ENCODE measurements at places on chromosomes 16 and 17.

GRCh38 chr16:84787263-84787622 is 32.5 kb upstream of the CRISPLD2 start:
- no peak for DNase-seq

DNA sequence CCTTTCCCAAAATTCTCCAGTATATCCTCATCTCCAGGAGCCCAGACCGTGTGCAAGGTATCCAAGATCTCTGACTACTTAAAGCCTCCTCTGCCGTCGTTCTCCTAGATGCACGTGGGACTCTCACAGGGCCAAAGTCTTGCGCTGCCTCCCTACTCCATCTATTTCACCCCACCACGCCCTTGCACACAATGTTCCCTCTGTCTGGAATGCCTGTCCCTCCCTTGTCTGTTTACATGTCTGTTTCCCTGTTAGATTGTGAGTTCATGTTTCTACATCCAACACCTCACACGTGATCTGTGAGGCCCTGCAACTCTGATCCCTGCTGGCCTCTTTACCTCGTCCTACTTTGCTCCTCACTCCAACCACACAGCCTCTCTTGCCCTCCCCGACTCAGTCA is 4.9 kb upstream of the FZD2 start:
- no peak for DNase-seq

DNA sequence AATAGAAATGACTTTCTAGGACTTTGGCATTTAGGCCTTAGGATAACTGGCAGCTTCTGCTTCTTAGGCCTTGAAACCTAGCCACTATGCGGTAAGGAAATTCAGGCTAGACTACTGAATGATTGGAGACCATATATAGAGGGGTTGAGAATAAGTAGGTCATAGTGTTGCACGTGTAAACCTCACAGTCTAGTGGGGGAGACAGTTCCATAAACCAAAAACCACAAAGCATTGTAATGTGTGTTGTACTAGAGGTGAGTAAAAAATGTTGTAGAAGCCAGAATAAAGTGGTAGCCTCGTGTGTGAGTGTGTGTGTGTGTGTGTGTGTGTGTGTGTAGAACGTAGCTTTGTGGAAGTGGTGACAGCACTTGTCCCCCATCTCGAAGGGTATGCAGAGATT is 188.5 kb downstream of the MAP2K6 start:
- no peak for DNase-seq

- DNase-seq, result peak; percentile 20
These were observed 63.6 kb downstream of the TNFRSF13B start for GRCh38 chr17:16908273-16908672.

DNA sequence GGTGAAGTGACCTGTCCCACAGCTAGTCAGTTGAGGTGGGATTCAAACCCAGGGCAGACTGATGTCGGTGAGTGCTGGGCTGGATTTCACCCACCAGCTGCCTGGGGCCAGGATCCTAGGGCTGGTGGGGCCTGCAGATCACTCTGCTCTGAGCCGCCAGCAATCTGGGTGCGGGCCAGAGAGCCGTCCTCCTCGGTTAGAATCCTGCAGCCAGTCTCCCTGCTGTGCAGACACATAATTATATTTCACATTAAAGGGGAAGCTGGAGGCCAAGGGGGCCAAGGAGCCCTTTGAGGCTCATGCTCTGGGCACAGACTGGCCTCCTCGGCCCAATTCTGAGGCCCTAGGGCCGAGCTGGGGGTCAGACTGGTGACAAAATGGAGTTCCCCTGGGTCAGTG is 996 bp upstream of the KCNJ12 start:
- no peak for DNase-seq

DNA sequence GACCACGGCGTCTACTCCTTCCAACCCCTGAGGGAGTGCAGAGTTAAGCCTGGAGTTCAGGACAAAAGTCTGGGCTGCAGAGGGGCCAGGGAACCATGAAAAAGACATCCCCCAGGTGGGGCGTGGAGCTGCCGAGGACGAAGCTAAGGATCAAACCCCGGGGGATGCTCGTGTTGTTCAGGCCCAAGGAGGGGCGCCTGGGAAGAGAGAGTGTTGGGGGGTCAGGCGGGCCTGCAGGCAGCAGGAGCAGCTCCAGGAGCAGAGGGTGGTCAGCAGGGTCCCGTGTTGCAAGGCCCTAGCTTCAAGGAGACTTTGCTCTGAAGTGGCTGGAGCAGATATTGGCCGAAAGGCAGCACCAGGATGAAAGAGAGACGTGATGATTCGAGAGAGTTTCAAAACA is 26.7 kb downstream of the NECAB2 start:
- DNase-seq, result no peak

DNA sequence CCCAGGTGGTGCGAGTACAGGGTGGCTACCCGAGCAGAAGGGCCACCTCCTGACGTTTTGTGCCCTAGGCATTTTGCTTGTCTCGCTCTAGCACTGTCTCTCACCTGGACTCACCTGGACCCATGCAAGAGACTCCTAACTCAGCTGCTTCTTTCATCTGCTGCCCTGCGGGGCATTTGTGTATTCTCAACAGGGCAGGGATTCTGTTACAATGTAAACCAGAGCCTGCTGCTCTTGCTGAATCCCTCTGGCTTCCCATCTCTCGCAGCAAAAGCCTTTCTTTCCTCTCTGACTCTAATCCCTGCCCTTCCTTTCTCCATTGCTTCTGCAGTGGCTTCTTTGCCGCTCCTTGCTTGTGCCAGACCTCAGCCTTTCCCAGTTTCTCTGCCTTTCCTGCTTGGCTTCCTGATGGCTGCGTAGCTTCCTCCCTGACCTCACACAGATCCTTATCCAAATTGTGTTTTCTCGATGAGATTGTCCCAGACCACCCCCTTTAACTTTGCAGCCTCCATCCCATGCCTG is 10.2 kb downstream of the ARSG start:
- no peak for DNase-seq

DNA sequence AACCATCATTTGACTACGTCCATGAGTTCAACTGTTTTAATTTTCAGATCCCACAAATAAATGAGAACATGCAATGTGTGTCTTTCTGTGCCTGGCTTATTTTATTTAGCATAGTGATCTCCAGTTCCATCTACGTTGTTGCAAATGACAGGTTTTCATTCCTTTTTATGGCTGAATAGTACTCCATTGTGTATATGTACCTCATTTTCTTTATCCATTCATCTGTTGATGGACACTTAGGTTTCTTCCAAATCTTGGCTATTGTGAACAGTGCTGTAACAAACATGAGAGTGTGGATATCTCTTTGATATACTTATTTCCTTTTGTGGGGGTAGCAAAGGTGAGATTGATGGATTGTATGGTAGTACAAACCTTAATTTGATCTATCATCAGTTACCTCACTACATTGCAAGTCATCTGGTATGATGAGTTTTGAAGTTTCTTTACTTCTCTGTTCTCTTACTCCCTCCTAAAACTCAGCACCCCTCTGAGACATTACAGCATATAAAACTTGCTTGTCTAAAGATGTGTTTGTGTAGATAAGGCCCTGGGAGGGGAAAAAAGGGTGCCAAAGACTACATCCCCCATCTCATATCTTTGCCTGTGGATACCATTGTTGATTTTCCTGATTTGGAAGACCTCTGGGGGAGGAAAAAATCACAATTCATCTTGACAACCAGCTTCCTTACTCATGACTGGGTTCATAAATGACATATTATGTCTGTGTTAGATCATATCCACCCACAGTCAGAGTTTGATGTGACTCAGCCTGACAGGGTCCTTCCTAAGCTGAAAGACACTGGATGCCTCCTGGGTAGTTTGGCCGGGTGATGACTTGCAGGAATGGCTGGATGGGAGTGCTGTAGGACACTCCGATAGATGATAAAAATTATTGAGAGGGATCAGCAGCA is 47.6 kb downstream of the ABCA9 start:
- DNase-seq, result no peak

DNA sequence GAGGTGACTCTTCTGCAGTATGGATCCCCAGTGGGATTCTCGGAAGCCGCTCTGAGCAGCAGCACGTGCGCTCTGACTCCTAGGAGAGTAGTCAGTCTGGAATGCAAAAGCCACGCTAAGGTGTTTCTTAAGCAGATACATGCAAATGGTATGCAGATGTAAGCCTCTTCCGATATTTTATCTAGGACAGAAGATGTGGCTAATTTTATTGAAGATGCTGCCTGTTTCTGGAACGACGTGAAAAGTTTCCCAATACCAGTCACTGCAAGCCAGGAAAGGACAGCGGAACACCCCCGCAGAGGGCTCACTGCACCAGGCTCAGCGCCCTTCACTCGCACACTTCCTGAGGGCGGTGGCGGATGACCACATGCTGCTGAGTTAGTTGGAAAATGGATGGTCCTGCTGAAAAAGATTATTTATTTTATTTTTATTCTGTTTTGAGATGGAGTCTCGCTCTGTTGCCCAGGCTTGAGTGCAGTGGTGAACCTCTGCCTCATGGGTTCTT is 10.1 kb downstream of the FADS6 start:
- no peak for DNase-seq

- peak; percentile 35 for DNase-seq
These were observed 3.1 kb downstream of the TMEM92 start for GRCh38 chr17:50277357-50277754.

- no peak for DNase-seq
These were observed 64.5 kb downstream of the NUP88 start for GRCh38 chr17:5354886-5355415.

- DNase-seq, result no peak
These were observed 42.4 kb downstream of the SYT17 start for GRCh38 chr16:19210280-19210924.

GRCh38 chr17:2214047-2214928 is 89.3 kb downstream of the SMG6 start:
- DNase-seq, result no peak
